Stimulated activated CD4-positive, alpha-beta T cell treated with anti-CD3 and anti-CD28 coated beads, TNF-alpha, amount 100 ng/mL, for 24 hours (primary cell): ENCODE measurements at places on chromosomes 1 and 21.

DNA sequence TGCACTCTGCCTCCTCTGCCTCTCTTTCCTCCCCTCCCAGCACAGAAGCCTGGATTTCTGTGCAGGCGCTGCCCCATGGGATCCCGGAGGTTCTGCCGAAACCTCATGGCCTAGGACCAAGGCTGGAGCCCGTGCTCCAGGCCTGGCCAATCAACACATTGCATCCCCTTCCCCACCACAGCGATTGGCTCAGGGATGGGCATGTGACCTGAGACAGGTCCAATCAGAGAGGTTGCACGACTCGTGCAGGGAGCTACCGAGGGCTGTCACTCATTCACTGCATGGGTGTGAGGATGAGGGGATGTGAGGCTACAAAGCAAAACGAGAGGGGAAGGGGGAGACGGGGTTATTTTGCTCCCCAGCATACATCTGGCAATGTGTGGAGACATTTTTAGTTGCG is 3.3 kb upstream of the CELA2B start:
- DNase-seq = no peak

GRCh38 chr1:85027242-85027983 is 20.9 kb downstream of the MCOLN3 start:
- no peak for DNase-seq

- no peak for DNase-seq
Observed at GRCh38 chr21:33839806-33840205, 75.8 kb downstream of the ATP5PO start.

- DNase-seq = no peak
Observed at GRCh38 chr1:35539824-35540261, 17.4 kb downstream of the KIAA0319L start.

GRCh38 chr1:111600886-111601386 is 18.7 kb upstream of the RAP1A start:
- DNase-seq = no peak

DNA sequence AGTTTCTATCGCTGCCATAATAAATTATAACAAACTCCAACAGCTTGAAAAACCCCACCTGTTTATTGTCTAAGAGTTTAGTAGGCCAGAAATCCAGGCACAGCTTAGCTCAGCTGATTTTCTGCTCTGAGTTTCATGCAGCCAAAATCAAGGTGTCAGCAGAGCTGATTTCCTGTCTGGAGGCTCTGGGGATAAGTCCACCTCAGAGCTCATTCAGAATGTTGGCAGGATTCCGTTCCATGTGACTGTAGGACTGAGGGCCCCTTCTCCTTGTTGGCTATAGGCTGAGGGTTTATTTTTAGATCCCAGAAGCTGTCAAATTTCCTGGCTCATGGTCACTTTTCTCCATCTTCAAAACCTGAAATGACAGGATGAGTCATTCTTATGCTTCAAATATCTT is 91.6 kb upstream of the CHODL start:
- DNase-seq = no peak

DNA sequence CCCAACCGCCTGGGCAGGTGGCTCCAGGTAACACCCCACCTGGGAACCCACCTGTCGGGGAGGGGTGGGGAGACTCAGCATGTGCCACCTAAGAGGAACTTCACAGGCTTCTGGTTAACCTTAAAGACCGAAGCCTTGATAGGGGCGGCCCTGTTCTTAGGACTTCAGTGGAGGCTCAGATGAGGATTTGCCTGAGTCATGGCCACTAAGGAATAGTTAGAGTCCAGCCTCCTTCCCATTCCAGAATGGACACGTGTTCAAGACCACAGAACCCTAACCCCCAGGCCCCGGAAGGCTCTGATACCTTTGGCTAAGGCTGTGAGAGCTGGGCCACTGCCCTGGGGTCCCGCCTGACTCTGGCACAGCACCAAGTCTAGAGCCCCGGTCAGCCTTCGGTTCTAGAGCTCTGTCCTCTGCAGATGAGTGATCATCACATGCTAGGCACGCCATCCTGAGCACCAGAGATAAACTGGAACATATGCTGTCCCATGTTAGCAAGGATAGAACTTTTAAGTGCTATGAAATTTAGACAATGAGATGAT is 20.3 kb downstream of the PADI6 start:
- no peak for DNase-seq

DNA sequence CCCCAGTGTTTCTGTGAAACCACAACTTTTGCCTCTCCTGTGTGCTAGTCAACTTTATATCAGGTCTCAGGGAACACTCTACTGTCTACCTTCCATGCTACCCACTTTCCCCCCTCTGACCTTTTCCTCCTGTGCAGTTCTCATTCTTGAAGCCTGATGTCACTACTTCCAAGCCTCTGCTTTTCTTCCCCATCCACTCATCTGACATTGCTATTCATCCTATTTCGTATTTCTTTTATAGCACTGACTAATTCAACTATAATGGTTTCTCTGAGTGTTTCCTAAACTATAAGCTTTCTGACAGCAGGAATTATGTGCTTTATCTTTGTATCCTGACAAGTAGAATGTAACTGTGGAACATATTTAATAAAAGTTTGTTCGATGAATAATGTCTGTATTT is 18.2 kb upstream of the DPH5 start:
- DNase-seq = no peak

GRCh38 chr1:172646653-172647052 is 12.2 kb upstream of the FASLG start:
- no peak for DNase-seq

DNA sequence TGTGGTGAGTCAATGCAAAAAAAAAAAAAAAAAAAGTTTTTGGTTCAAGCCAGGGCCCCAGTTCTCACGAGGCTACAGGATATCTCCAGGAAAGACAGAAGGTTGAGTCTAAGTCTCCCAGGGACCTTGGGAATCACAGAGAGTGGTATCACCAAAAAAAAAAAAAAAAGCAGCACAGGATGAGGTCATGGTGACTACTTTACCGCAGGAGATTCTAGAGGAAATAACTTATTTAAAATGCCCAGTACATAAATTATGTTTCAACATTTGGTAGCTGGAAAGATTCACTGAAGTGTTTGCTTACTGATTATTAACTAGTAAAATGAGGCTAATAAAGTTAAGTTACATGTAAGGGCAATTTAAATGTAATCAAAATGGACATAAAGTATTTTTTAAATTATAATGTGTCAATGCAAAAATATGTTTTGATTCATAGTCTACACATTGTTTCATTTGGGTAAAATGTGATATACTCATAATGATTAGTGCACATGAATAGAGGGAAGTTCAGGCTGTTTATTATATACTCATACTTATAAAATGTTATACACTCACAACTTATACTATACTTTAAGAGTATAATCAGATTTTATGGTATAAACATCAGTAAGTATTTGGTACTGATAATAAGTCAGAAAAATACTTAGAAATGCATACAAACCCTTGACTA is 84.1 kb downstream of the PLPPR5 start:
- DNase-seq = no peak

GRCh38 chr1:237199026-237199425 is 157.0 kb downstream of the RYR2 start:
- DNase-seq = no peak

- DNase-seq = no peak
Observed at GRCh38 chr1:153961421-153961820, 1.9 kb downstream of the SLC39A1 start.

DNA sequence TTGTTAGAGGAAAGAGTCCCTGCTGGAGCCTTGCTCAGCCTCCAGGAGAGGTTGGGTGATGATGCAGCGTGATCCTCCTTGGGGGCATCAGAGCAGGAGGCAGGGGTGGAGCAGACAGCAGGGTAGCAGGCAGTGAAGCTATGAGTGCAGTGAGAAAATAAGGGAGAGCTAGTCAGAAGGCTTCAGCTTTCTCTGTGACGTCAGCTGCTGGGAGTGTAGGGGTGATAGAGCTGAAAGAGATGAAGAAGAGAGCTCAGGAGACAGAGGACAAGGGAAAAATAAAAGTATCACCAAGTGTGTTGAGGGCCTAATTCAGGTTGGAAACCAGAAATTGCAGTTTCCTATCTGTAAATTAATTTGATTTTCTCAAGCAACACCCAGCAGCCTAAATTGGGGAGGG is 2.2 kb upstream of the ADAM30 start:
- DNase-seq = no peak

- no peak for DNase-seq
Observed at GRCh38 chr1:58713841-58714240, 14.0 kb upstream of the MYSM1 start.

- no peak for DNase-seq
Observed at GRCh38 chr1:217495249-217495648, 135.6 kb downstream of the GPATCH2 start.

- no peak for DNase-seq
Observed at GRCh38 chr1:44413740-44414139, 8.7 kb downstream of the RNF220 start.

GRCh38 chr1:195481293-195481692 is 1126.9 kb downstream of the KCNT2 start:
- no peak for DNase-seq

DNA sequence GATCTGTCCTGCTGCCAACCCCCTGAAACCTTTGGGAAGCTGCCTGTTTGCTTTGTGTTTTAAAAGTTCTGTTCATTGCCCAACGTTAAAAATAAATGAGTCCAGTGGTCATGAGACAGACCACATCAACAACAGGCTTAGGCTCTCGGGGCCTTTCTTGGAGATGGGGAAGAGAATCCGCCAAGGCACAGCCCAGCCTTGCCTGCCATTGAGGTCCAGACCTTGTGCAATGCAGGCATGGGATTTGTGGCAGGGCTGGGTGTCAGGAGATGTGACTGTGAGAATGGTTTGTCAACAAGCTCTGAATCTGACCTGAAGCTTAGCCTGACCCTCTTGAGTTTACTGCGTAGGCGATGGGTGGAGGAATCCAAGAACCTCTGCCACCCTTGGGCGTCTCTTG is 4.2 kb downstream of the SPSB1 start:
- DNase-seq = no peak

- no peak for DNase-seq
Observed at GRCh38 chr21:42595283-42596187, 57.9 kb upstream of the PDE9A start.

DNA sequence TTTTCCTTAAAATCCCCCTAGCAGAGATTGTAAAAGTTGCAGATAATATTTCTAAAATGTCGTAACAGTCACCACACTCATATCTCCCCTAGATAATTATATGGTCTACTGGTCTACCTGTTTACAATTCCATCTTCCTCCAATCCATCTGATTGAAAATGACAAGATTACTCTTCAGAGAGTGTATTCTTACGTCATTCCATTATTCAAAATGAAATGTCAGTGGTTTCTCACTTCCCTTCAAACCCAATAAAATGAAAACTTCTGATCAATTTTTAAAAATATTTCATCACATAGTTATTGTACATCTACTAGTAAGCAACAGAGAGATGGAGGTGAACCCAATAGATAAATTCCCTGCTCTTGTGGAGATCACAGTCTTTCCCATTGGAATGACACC is 202.2 kb upstream of the C8B start:
- no peak for DNase-seq

GRCh38 chr1:179820226-179820970 is 57.2 kb downstream of the TOR1AIP2 start:
- no peak for DNase-seq

GRCh38 chr1:68271596-68271995 is 39.3 kb upstream of the WLS start:
- DNase-seq = no peak

DNA sequence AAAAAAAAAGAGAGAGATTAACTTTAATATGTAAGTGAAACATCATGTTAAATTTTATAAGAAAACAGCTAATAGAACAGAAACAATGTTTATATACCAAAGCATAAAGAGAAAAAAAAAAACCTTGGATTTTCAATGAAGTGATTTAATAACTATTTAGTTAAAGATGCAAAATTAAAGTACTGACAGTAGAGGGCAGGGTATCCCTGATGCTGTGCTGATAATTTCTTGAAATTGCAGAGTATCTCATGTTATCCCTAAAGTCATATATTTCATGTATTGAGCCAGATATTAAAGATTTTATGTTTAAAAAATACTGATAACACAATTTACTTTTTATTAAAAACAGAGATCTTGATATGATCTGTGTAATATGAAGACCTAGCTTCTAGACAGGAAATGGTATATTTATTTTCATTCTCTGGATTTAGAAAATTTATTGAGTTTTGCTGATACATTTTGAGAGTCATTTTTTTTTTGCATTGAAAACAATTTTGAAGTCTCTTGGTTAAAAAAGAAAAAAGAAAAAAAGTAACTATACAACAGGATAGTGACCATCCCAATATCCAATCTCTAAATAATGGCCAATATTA is 273.2 kb downstream of the USP25 start:
- no peak for DNase-seq

GRCh38 chr1:246428542-246429308 is 78.4 kb downstream of the SMYD3 start:
- no peak for DNase-seq

- DNase-seq = peak; percentile 9
Observed at GRCh38 chr1:86774305-86775295, 70.2 kb downstream of the SH3GLB1 start.

GRCh38 chr21:14114251-14114650 is 96.5 kb downstream of the LIPI start:
- DNase-seq = no peak
